Dorsolateral prefrontal cortex (tissue), 122 donors: ENCODE measurements at places on chromosomes 7 and 10.
A peak's percentile ranks its signal among the peaks of the same experiment; 100 is the strongest.

DNA sequence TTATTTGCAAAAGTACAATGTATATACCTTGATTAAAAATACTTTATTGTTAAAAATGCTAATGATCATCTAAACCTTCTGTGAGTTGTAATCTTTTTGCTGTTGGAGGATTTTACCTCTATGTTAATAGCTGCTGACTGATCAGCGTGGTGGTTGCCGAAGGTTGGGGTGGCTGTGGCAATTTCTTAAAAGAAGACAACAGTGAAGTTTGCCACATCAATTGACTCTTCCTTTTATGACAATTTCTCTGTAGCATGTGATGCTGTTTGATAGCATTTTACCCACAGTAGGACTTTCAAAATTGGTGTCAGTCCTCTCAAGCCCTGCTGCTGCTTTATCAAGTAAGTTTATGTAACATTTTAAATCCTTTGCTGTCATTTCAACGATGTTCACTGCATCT, 16.9 kb upstream of the ENTPD1 start:
- no peak for DNase-seq

- DNase-seq = no peak
Measured at GRCh38 chr10:3936422-3937040, 151.5 kb upstream of the KLF6 start.

DNA sequence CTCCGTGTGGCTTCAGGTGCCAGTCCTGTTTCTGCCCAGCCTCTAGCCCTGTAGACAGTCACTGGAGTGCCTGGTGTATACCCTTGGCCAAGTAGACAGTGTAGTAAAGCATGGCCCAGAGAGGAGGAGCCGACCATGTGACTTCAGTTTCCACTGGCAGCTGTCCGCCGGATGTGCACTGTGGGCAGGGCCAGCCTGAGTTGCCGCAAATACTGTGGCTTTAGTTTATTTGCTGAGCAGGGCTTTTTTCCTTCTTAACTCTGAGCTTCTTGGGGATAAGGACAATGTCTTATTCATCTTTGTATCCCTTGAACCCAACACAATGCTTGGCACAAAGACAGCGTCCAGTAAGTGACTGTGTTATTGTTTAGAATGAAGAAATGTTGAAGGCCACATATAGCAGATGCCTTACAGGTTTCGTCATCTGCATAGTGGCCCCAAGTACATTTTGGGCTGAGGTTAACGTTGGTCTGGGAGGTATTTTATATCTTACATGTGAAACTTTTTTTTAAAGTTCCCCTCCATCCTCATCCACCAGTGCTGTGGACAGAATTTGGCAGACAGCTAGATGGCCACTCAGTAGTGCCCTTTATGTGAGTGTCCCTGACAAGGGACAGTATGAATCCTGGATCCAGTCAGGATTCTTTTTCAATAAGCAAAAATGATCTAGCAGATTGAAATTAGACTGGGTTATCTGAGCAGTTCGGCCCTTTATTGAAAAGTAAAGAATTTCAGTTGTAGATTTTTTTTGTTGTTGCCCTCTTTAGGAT, 40.6 kb downstream of the CYP17A1 start:
- peak; percentile 78 for DNase-seq

GRCh38 chr10:130559547-130559880, 423.3 kb downstream of the GLRX3 start:
- no peak for DNase-seq

DNA sequence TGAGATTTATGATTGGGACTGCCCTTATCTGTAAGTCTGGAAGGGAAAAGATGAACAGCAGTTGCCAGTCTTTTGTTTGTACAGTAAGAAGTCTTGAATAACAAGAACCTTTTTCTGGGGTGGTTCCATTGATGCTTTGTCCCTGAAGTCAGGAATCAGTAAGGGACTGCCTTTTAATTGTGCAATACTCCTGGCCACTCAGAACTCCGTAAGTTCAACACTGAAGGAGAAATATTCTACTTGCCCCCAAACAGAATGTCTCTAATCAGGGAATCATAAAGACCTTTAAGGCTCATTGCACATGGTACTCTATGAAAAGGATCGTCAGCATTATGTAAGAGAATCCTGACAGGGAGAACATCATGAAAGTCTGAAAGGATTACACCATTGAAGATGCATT, 361.4 kb downstream of the EXOC4 start:
- no peak for DNase-seq

GRCh38 chr10:43681721-43682120, 33.0 kb upstream of the ZNF32 start:
- no peak for DNase-seq

GRCh38 chr10:125054216-125054615, 106.1 kb downstream of the CTBP2 start:
- DNase-seq = no peak

DNA sequence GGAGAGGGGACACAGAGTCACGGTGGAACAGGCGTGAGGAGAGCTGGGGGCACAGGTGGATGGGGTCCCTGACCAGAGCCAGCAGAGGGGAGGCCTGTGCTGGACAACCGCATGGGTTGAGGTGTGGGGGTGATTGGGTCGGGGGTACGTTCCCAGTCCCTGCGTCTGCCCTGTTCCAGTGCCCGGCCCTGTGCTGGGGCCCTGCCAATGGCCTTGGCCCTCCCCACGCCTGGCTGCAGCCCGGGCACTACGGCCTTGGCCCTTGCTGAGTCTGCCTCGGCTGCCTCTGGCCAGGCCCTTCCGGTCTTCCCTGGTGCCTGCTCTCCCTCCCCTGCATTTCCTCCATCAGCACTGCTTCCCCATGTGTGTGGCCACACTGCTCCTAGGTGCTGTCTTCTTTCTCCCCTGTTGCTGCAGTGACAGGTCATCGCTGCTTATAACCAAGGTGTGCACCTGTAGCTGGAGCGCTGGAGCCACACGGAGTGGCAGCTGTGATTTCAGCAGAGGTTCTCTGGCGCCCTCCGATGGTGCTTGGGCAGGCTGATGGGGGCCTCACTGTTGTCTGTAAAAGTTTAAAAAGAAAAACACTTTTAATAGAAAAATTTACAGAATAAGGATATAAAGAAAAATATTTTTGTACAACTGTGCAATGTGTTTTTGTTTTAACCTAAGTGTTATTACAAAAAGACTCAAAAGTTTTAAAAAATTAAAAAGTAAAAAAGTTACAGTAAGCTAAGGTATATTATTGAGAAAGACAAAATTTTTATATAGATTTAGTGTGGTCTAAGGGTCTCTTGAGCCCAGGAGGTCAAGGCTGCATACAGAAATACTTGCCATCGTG, 45.2 kb upstream of the BHLHA15 start:
- peak; percentile 58 for DNase-seq

- no peak for DNase-seq
Measured at GRCh38 chr7:46852795-46853194, 729.1 kb downstream of the TNS3 start.

DNA sequence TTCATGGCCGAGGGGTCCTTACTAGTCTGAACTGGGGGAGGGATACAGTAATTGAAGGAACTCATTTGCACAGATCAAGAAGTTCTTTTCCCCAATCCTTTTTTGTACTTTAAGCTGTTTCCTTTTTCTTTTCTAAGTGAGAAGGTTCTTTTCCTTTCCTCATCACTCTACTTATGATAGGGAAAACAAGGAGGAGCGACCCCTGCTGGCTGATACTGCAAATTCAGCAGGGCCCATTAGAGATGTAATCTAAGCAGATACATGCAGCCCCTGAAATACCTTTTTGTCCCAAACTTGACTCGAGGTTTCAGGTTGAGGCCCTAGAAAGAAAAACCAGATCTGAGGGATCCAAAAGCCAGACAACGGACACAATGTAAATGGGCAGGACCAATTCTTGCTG, 305.5 kb downstream of the DNAJB9 start:
- no peak for DNase-seq

DNA sequence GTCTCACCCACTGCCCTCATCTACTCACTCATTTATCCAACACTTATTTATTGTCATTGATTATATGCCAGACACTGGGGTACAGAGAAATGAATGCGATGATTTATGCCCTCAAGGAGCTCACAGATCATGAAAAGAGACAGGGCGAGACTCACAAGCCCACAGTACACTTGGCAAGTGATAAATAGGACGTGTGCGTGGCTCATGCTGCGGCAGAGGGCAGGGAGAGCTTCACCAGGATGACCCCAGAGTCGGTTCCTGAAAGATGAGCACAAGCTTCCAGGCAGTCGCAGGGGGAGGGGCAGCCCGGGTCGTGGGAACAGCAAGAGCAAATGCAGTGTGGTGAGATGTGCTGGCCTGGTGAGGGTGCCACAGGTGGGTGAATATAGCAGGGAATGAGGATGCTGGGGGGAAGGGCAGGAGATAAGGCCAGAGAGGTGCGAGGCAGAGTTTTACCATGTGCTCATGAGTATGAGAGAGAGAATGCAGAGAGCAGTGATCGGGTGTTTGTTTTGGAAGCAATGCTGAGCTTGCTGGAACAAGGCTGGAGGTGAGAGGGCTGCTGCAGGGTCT, 70.9 kb downstream of the ATXN7L1 start:
- no peak for DNase-seq

GRCh38 chr10:82310839-82311238, 435.8 kb downstream of the NRG3 start:
- DNase-seq = no peak

- DNase-seq = no peak
Measured at GRCh38 chr10:133247681-133248333, 10.2 kb downstream of the VENTX start.

DNA sequence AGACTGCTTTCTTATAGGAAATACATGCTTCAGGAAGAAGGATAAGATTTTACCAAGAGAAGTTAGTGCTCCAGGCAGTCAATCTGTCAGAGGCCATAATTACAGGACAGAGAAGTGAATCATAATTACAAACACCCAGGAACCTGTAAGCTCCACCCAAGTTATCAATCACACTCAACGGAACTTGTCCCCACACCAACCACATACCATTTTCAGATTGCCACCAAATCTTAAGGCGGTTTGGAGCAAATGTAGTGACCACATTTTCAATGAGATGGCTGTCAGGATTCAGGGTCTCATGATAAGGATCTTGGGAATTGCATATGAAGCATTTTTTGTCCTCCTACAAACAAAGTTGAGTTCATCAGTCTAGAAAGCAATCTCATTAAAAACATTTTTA, 4.8 kb downstream of the LAMB1 start:
- no peak for DNase-seq

DNA sequence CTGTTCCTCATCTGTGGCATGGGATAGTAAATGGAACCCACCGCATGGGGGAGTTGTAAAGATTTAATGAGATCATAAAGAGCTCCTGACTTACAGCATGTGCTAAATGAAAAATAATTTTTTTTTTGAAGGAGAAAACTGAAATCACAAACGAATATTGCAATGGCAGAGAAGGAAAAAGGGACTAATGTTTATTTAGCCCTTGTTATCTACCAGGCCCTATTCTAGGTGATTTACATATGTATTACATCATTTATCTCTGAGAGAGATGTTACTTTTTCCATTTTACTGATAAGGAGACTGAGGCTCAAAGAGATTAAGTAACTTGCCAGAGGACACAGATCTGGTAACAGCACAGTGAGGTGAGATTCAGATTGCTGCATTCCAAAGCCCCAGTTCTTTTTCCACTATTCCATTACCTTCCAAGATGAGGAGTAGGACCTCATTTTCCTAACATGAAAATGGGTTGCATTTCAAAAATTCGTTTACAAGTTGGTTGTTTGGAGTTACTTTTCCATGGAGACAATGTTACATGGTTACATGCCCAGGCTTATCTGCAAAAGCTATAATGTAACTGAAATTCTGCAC, 28.6 kb downstream of the VCL start:
- DNase-seq = no peak

GRCh38 chr10:127576740-127577161, 27.6 kb downstream of the NPS start:
- peak; percentile 45 for DNase-seq

DNA sequence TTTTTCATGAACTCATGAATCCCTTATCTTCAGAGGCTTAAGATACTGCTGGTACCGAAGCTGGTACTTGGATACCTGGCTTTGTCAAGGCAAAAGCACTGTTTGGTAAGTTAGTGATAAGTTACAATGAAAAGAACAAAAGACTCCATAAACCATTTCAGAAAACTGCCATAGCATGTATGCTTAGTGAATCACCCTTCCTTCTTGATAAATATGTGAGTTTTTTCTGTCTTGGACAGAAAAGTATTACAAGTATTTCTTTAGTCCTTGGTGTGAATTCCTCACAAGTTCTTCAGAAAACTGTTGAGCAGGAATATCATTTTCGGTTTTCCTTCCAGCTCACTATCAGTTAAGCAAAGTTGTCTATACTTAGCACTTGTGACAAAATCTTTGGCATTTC, 25.6 kb downstream of the PUS7 start:
- no peak for DNase-seq

- DNase-seq = no peak
Measured at GRCh38 chr7:31665546-31665945, 21.5 kb upstream of the PPP1R17 start.

GRCh38 chr10:118167056-118167700, 120.4 kb upstream of the RAB11FIP2 start:
- DNase-seq = no peak

GRCh38 chr10:64430690-64431323, 909.6 kb downstream of the REEP3 start:
- peak; percentile 46 for DNase-seq

DNA sequence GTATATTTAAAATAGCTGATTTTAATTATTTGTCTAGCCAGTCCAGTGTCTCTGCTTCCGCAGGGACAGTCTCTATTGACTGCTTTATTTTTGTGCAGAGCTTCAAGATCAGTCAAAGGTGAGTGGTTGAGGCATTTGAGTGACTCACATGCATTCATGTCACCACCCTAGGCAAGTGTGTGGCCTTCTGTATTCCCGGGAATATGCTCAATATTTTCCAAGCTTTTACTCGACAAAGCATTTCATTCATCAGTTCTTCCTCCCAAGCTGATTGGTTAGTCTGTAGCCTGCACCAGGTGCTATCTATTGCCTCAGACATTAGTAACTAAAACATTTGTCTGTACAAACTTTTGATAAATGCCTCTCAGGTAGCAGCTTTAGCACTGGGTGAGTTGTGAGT, 471.5 kb upstream of the NRG3 start:
- DNase-seq = no peak

DNA sequence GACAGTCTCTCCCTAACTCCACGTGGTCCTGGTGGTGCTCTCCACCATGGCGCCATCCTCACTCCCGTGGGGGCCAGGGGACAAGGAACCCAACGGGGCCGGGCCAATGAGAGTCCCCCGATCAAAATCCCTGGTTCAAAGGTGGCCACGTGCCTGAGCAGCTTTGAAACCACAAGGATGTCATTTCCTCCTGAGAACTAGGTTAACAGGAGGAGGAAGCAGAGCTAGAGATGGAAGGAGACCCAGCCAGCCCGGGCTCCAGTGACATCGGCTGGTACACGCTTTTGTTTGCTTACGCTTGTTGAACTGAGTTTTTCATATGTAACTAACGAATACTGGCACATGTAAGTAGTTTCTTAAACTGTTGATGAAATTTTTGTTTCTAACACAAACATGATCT, 61.7 kb downstream of the PRPF18 start:
- DNase-seq = no peak

DNA sequence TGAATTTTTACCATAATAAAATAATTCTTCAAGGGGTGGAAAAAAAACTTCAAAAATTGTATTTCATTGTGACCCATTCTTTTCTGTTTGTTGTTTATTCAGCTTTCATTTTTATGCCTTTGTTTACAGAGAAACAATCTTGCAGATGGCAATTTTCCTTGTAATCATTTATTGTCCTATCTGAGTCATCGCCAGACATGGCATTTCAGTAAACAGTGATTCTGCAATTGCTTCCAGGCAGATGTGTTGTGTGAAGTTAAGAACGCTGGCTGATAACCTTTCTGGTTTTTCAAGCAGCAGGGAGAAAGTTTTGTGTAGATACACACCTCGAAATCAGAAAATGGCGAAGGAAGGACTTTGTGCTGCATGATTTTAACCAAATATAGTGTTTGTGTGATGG, 80.7 kb upstream of the RPA3 start:
- DNase-seq = no peak

- DNase-seq = peak; percentile 74
Measured at GRCh38 chr10:48289501-48290238, 15.2 kb upstream of the FRMPD2 start.
